ENCODE measurements at places on chromosomes 5 and 9.

DNA sequence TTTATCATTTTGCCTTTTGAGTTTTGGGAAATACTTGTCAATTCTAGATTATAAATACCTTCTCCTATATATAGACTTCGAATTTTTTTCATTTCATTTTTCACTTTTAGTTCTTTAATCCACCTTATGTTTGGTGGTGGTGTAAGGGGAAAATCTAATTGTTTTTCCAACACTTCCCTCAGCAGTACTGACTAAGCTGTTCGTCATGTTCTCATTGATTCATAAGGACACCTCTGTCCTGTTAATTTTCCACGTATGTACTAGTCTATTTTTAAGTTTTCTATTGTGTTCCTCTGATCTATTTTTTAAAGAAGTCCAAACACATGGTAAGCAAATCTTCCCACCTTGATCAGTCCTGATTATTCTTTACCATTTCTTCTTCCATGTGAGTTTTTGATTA lies 254.2 kb downstream of the SYK start:
- no peak for DNase-seq

DNA sequence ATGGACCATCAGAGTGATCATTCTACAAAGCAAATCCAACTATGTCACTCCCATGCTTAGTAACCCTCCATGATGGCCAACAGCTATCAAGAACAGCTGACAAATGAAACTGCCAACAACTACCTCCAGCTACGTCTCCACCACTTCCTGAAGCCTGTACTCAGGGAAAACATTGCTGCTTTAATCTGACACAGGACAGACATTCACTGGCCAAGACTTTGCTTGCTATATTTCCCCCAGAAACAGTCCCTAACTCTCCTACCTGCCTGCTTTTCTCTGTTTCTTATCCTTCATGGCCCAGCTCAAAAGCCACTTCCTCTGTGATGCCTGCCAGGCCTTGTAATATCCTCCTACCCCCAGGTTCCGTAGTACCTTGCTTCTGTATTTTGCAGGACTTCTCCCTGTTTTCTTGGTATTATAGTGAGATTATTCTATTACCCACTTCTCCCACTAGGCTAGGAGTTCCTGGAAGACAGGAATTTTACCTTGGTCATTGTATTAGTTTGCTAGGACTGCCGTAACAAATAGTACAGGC lies 14.7 kb upstream of the RAB14 start:
- DNase-seq: no peak

- DNase-seq: no peak
These were observed 26.6 kb downstream of the TRPM3 start for GRCh38 chr9:71094708-71095251.

DNA sequence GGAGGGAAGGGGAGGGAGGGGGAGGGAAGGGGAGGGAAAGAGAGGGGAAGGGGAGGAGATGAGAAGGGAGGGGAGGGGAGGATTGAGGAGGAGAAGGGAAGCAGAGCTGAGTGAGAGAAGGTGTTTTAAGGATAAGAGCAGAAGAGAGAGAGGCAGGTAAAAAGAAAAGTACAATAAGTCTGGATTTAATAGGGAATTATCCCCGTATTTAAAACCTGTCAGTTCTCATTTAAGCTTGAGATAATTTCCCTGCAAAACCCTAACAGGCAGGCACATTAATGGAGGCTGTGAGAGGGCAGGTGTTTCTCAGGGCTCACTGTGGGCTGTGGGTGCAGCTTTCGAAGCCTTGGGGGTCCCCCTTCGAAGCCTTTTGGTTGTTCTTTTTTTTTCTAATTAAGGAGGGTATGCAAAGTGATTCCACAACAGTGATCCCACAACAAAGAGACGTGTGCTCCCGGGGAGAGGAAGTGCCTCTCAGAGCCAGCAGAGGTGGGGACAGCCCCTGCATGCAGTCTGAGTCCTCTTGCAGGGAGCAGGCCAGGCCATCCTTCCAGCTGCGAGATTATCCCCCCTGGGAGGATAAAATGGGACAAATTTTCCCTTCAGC lies 317.9 kb upstream of the IRX1 start:
- DNase-seq: no peak

GRCh38 chr5:167008705-167009104 lies 1282.7 kb upstream of the WWC1 start:
- no peak for DNase-seq

- DNase-seq: no peak
These were observed 22.6 kb downstream of the QRFP start for GRCh38 chr9:130873966-130874365.

GRCh38 chr9:19239955-19240354 lies 9.5 kb downstream of the DENND4C start:
- DNase-seq: no peak

GRCh38 chr5:109788596-109788995 lies 98.9 kb downstream of the MAN2A1 start:
- no peak for DNase-seq

DNA sequence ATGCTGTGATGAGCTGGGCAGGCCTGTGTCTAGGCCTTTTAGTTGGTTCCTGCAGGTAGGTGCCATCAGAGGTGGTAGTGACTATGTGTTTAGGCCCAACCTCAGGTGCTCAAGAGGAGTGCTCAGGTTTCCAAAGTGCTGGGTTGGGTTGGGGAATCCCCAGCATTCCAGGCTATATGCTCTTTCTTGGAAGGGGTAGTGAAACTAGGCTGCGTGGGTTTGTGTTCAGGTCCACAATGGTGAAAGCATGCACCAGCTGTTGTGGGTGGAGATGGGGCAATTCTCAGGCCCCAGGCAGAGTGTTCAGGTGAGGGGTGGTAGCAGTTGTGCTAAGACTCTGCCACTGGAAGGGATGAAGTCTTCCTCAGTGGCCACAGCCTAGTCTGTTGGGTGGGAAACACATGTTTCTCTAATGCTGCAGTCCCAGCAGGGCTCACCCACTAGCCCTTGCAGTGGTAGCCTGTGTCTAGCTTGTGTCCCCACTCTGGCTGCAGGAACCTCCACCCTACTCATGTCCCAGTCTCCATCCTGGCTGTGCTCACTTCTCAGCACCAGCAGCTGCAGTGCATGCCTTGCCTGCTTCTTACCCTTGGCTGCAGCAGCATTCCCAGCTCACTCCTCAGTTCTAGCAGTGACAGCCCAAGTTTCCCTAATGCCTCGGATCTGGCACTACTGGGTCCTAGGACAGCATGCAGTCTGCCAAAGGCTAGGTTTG lies 78.9 kb downstream of the FAM170A start:
- no peak for DNase-seq

- DNase-seq: no peak
These were observed 44.2 kb downstream of the SMC2 start for GRCh38 chr9:104138243-104138868.

- no peak for DNase-seq
These were observed 18.3 kb upstream of the RXRA start for GRCh38 chr9:134307674-134308638.

GRCh38 chr5:104045987-104046386 lies 483.4 kb upstream of the NUDT12 start:
- no peak for DNase-seq

- DNase-seq: no peak
These were observed 363.3 kb upstream of the KLF4 start for GRCh38 chr9:107852891-107853290.

DNA sequence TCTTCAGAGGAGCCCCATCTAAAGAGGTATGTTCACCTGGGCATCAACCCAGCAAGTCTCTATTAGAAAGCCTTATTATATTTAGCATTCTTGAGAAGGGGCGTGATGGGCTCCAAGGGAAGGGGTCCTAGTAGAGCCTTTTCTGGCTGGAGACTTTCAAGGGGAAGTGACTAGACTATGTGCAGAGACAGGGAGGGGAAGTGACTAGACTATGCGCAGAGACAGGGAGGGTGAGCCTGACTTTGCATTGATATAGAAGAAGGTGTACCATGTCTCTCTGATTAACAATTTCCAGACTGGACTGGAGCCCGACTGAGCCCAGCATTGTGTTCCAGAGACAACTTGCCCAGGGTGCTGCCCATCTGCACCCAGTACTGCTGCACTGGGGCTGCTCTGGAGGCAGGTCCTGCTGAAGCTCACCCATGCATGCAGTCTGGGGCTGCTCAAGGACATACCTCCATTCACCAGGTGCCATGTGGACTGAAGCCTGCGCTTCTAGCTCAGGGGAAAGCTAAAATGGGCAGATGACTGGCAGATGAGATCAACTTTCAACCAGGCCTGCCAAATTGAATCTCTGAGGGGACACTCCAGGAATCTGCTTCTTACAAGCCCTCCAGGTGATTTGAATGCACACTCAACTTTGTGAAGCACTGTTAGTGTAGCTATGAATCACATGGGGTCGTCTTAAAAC lies 83.0 kb upstream of the GNA14 start:
- DNase-seq: no peak

DNA sequence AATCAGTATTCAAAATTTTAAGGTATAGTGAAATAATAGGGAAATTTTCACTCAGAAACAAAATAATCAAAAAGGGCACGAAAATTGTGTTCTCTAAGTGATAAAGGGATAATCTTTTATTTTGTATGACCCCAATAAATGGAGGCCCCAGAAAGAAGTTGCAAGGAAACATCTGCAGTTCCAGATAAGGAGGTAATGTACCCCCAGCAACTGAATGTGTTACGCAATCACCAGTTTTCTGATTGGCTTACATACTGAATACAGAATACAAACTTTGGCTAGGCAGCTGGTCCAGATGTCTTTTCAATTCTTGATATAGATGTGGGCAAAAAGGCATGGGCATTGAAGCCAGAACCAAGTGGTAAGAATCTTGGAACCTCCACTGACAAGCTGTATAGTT lies 1.7 kb upstream of the TOPORS start:
- DNase-seq: no peak

GRCh38 chr5:79133121-79133656 lies 21.6 kb downstream of the BHMT start:
- no peak for DNase-seq

- DNase-seq: no peak
These were observed 6.8 kb upstream of the TOR2A start for GRCh38 chr9:127741831-127742434.

GRCh38 chr5:31587546-31587945 lies 51.4 kb upstream of the PDZD2 start:
- DNase-seq: no peak

DNA sequence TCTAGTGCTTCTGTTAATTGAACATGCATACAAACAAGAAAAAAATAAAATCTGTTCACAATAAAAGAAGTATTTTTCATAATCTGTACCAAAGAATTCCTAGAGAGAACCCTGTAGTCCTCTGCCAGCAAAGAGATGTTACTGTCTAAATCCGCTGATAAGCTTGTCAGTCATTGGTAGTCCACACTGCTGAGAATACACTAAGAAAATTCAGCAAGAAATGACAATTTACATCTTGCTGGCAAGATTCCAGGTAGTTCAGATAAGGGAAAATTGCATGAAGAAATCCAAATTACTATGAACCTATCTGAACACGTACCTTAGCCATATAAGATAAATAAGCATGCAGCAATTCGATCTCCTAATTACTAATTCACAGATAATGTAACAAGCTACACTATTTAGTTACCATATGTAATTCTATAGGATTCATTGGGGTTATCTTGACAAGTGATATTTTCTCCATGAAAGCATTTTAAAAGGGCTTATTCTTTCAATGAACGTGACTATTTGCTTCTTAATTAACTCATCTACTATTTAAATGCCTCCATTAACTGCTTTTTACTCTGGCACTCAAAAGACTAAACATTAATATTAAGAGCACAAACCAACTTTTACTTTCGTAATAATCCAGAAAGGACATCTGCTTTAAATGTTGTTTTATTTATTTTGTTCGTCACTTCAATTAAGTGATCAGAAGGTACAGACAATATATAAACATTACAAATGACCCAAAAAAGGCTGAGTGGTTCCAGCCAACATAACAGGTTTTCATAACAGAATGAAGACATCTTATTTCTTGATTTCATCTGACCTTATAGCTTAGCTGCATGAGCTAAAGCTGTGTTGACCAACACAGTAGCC lies 9.7 kb downstream of the MPDZ start:
- DNase-seq: no peak

- DNase-seq: no peak
These were observed 238.9 kb downstream of the CACNA1B start for GRCh38 chr9:138116521-138116920.
